ENCODE measurements at places on chromosomes 11 and 22. TPM values are rescaled to one million over a fixed set of nuclear protein-coding genes. Genes with fewer than 3 reads are reported as not detected.

DNA sequence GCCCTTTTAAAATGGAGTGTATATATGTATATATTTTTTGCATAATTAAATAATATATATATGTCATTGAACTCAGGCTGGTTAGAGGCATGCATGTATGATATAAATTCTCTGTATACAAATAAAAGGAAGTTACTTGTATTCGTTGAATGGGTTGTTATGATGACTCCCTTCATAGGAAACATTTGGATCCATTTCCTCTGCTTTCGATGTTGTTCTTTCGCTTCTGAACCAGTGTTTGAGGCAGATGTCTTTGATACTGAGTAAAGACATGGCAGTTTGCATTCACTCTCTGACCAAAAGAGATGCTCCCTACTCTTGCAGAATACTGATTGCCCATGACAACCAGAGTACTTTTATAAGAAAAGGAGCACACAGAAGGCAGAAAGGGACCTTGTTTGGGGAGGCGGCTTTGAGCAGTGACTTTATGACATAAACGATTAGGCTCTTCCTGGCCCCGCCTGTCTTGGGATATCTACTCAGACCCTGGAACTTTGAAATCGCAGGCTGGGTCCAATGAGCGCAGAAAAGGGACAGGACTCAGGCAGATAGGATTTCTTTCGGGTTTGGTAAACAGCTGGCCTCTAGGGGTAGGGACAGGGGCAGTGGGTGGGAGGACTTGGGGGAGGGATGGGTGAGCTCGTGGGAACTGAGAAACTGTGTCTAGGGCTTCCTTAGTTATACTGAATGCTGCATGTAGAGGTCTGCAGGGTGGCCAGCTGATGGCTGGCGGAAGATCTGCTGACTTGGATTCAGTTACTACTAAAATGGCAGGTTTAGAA is 23.2 kb downstream of the TIMP3 start:
- no peak for DNase-seq

- DNase-seq: peak; percentile 69
Measured at GRCh38 chr22:37330200-37331033, 48.1 kb downstream of the CYTH4 start.

DNA sequence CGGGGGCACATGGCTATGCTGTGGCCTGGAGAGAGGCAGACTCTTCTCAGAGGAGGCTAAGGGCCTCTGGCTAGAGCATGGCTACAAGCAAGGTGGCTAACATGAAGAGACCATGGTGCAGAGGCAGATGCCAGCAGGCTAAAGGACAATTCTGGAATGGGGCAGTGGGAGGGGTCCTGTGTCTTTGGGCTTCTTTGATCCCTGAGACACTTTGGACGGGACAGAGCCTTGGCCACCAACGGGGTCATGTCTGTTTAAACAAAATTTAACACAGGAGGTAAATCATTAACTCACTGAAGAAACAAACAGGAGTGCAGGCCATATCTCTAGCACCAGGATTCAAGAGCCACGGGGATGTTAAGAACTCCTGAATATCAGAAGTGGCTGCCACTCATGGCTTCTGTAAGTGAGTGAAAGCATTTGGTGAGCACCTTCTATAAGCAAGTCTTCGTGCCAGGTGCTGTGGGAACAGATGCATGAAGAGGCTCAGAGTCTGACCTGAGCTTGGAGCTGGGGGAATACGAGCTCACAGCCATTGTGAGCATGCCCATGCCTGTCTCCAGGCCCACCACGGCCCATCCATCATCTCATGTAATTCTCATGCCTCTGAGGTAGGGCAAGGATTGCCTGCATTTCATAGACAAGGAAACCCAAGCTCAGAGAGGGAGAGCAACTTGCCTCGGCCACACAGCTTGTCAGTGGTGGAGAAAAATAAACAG is 18.3 kb upstream of the ZNRF3 start:
- DNase-seq: no peak

DNA sequence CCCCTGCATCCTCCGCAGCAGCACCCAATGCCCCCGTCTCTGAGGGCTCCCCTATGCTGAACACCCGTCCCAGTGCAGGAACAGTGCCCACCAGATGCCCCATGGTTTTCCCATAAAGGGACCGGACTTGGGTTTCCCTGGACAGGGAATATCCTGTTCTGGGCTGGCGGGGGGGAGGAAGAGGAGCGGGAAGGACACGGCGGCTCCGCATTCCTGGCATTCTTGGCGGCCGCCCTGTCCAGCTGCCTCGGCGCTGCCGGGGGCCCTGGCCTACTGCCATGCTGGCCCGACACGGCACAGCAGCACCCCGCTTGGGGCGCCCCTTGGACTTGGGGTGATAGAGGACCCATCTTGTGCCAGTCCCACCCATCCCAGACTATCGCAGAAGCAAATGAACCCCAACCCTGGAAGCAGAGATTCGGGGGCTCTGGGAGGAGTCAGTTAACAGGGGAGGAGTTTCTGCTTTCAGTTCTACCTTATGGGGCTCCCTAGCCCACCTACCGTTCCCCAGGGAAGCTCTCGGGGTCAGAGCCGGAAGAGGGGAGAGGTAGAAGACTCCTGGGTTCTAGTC is 23.7 kb upstream of the CBX7 start:
- DNase-seq: no peak

- no peak for DNase-seq
Measured at GRCh38 chr11:120398132-120398531, 61.9 kb downstream of the ARHGEF12 start.

DNA sequence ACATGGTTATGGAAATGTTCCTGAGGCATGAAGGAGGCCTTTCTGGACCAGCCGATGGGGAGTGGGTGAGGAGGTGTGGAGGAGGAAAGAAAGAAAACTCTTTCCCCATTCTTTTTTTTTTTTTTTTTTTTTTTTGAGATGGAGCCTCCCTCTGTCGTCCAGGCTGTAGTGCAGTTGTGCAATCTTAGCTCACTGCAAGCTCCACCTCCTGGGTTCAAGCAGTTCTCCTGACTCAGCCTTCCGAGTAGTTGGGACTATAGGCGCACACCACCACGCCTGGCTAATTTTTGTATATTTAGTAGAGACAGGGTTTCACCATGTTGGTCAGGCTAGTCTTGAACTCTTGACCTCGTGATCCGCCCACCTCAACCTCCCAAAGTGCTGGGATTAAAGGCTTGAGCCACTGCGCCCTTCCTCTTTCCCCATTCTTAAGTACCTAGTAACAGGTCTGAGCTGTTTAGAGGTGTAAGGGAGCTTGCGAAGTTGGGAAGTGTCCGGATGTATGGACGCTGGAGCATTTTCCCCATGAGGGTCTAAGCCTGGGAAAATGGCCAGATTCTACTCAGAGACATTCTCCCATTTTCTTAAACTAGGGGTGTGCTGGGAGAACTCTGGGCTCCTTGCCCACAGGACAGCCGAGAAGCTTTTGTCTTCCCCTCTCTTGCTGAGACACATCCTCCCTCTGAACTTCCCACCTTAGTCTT is 135.8 kb downstream of the TEAD1 start:
- DNase-seq: no peak

Gene OR5B21
- total RNA-seq: not detected

Data from H1 (cell line).